ENCODE measurements at places on chromosomes 3 and 15. TPM values are rescaled to one million over a fixed set of nuclear protein-coding genes. Genes with fewer than 3 reads are reported as not detected.
A peak's percentile ranks its signal among the peaks of the same experiment; 100 is the strongest.

The TIMMDC1 gene
- total RNA-seq = 72.6 TPM

The CAMP gene
- total RNA-seq = not detected

The LRRC58 gene
- total RNA-seq = 36.6 TPM

The MRPS11 gene
- total RNA-seq = 42.0 TPM

The VPS39 gene
- total RNA-seq = 172 TPM

The CYP8B1 gene
- not detected for total RNA-seq

DNA sequence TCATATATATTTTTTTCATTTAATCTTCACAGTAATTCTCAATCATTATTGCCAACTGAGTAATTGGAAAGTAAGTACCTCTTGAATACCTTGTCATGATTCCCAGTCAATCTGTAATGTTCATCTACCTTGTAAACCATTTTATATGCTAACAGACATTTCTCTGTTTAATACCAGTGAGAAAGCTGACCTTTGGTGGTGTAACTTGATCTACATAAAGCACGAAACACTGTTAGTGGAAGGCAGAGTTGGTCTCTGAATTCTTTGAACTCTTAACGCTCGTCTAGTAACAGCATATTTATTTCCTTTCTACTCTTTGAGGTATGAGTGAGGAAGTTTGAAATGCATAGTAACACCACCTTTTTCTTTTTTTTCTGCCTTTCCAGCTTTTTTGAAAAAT is 59.5 kb downstream of the SLC25A26 start:
- H3K27me3 ChIP-seq = no peaks in the 10 kb centered on the region
- no peak overlapping the region for H3K4me3 ChIP-seq
- DNase-seq = no peak
- no peaks in the 10 kb centered on the region for H3K4me1 ChIP-seq
- no peaks in the 10 kb centered on the region for H3K36me3 ChIP-seq

DNA sequence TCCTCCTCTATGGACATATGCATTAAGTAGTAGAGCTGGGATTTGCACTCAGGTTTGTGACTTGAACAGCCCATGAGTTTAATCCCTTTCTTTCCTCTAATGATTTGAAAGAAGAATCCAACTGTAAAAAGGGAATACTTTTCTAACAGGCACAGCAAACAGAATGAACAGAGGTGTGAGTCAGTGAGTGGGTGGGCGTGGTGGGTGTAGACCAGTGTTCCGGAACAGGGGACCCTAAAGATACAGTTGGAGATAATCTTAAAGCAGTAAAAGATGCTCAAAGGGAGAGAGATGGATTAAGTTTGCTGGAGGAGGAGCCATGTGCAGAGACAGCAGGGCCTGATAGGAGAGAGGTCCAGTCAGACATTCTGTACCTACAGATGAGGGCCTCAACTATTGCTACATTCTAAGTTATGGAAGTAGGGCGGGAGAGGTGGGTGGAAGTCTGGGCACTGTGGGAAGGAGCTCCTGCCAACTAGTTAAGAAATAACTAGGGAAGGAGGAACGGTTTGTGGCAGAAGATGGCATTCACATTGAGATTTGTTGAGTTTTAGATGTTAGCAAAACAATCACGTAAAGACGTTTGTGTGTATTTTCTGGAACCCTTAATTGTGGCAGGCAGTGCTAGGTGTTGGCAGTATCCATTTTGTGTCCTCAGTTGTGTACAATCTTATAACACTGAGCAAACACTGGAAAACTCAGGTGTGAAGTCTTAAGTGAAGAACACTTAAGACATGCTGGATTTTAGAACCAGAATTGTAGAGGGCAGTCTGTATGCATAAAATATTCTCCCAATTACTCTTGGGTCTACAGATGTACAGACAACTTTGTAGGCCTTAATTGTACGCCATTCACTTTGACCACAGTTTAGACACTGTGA is 511.0 kb downstream of the GRM7 start:
- no peaks in the 10 kb centered on the region for H3K36me3 ChIP-seq
- DNase-seq = no peak
- no peaks in the 10 kb centered on the region for H3K4me1 ChIP-seq
- H3K4me3 ChIP-seq = no peak overlapping the region
- H3K27me3 ChIP-seq = no peaks in the 10 kb centered on the region
- H3K27ac ChIP-seq = no peak overlapping the region

DNA sequence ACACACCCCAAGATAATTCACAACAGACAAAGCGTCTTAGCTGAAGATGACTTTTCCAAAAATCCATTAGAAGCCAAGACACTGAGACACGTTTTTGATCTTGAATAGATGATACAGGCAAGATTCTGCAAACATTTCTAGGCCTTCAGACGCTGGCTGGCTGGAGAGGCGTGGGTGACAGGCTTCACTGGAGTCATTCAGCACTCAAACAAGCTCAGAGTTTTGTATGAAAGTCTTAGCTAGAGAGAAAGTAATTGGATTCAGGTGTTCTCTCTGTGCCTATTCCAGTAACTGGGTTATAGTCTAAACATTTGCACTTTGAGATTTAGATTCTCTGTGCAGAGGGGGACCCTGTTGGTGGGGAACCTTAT is 147.7 kb upstream of the BHLHE40 start:
- DNase-seq = no peak
- H3K36me3 ChIP-seq = peaks cover 13% of the 10 kb centered on the region
- H3K4me1 ChIP-seq = peaks cover 71% of the 10 kb centered on the region
- H3K4me3 ChIP-seq = no peak overlapping the region

GRCh38 chr3:16370872-16371740 is 106.1 kb downstream of the OXNAD1 start:
- peaks cover 3% of the 10 kb centered on the region for H3K36me3 ChIP-seq
- DNase-seq = no peak
- H3K4me1 ChIP-seq = peaks cover 32% of the 10 kb centered on the region
- H3K4me3 ChIP-seq = no peak overlapping the region
- peak overlapping the region; percentile 80 for H3K27ac ChIP-seq
- no peaks in the 10 kb centered on the region for H3K27me3 ChIP-seq

DNA sequence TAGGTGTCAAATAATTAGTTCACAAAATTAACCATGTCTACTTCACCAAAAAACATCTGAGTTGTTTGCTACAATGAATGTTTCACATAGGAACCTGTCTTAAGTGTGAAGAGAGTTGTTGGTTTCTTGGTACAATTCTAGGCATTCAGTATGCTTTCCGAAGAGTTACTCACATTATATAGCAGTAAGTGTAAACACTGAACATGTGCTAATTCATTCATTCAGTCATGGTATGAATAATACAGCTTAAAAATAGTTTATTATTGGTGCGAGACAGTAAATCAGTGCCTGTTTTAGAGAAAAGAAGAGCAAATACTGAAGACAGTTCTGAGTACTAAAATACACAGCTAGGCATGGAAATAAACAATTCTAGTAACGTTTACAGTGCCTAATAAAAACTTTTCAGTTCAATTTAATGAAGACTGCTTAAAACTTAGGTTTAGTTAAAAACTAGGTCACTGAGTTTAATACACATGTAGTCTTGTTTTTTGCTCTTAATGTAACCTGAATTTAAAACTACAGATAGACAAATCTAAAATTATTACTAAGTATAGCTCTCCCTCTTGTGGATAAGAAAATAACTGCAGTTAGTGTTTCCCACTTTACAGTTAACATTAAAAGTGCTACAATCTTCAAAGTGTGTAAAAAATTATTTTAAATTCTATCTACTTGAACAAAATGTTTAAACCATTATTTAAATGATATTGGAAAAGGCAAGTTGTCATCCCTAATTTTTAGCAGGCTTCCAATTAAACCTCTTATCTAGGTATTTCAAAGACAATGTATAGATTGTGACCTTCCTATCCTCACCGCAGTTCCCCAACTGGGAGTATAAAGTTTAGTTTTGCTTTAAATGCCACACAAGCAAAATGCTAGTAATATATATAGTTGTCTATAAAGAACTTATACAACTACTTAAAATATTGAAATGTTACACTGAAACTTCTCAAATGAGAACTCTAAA is 20.1 kb upstream of the ZCWPW2 start:
- no peaks in the 10 kb centered on the region for H3K27me3 ChIP-seq
- H3K4me1 ChIP-seq = no peaks in the 10 kb centered on the region

DNA sequence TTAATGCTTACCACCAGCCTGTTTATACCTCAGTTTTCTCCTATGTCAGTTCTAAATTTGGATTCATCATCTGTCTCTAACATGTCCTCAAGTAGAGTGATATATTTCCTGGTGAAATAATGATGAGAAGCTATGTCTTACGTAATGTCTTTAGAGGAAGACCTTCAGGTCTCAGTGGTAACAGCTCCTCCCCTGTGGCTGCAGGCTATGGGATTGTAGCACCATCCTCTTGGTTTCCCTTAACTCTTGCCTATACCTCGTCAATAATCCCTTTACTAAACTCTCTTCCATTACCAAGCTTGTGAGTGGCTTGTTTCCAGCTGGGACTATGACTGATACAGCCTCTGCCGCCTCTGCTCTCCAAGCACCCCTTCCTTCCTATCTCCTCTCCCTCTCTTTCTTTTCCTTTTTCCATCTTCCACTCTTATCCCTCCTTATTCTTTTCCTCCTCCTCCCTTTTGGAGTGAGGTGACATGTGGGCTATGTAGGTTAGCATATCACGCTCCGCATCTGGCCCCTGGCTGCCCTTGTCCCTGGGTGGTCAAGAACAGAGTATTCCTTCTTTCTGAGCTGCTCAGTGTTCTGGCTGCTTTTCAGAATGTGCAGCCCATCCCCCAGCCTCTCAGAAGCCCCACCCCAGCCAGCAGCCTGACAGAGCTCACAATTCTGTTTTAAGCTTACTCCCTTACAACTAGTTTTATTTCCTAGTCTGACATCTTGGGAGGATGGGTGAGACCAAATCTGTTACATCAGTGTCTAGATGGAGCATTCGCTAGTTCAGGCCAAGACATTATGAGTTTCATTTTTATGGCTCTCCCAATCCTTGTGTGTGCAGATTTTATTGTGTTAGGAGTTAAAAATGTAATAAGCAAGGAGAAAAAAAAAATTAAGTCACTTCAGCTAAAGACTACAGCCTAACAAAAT is 75.0 kb upstream of the RNU6-1 start:
- no peak overlapping the region for H3K4me3 ChIP-seq
- no peaks in the 10 kb centered on the region for H3K27me3 ChIP-seq

DNA sequence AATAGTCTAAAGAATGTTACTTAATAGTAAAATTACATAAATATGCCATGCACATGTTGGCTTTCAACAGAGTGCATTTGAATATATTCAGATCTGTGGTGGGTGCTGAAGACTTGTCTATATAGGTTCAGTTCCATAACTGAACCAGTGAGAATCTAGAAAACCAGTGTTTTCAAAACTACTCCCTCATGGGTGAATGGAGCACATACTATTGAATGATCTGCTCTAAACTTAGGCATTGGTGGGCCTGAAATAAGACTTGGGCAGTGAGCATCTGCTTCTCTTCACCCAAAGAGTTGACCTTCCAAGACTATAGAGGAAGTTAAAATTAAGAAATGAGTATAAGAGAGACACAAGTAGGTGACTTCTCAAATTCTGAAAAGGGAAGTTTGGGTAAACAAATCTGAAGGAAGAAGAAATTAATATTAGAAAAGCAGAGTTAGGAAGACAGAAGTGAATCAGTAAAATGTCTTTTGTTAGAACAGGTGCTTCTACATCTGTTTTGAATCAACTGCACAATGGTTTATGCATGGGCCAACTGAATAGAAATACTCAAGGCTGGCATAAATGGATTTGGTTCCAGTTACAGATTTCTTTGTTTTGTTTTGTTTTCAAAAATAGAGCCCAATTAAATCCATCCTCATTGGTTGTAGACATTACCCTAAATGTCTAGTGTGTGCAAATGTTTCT is 19.3 kb downstream of the ALCAM start:
- H3K4me1 ChIP-seq = no peaks in the 10 kb centered on the region
- DNase-seq = no peak

GRCh38 chr15:53746101-53746500 is 13.4 kb downstream of the WDR72 start:
- no peaks in the 10 kb centered on the region for H3K27me3 ChIP-seq
- H3K4me3 ChIP-seq = no peak overlapping the region
- no peak for DNase-seq
- no peak overlapping the region for H3K27ac ChIP-seq
- no peaks in the 10 kb centered on the region for H3K36me3 ChIP-seq

DNA sequence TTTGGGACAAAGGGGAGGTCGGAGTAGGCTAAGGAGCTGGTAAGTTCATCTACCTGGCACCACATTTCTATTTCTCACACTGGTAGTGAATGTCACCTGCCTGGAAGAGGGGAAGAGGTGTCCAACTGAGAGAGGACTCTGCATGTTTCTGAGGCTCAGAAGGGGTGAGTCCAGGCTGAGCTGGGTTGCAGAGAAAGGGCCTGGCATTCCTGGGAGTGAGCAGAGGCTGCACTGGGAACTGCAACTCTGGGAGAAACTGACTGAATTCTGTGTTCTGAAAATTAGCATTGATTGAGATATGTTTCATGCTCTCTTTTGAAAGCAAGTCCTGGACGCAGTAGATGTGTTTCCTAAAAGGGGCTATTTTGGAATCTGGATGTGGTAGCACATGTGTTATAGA is 32.3 kb upstream of the ARNT2 start:
- H3K36me3 ChIP-seq = no peaks in the 10 kb centered on the region
- H3K27ac ChIP-seq = no peak overlapping the region
- DNase-seq = no peak
- no peaks in the 10 kb centered on the region for H3K4me1 ChIP-seq
- no peak overlapping the region for H3K4me3 ChIP-seq

- H3K4me3 ChIP-seq = no peak overlapping the region
- no peak for DNase-seq
- H3K27me3 ChIP-seq = no peaks in the 10 kb centered on the region
- H3K36me3 ChIP-seq = no peaks in the 10 kb centered on the region
- H3K27ac ChIP-seq = no peak overlapping the region
- H3K4me1 ChIP-seq = no peaks in the 10 kb centered on the region
Observed at GRCh38 chr15:39908186-39908585, 11.9 kb downstream of the GPR176 start.

DNA sequence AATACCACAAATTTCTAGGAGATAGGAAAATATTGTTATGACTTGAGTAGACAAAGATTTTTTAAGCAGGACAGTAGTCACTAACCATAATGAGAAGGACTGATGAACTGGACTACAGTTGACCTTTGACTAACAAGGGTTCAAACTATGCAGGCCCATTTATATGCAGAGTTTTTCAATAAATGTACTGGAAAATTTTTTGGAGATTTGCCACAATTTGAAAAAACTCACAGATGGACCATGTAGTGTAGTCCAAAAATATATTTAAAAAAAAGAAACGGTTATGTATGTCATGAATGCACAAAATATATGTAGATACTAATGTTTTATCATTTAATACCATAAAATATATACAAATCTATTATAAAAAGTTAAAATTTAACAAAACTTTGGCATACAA is 151.8 kb downstream of the LRRN1 start:
- H3K27ac ChIP-seq = no peak overlapping the region
- no peaks in the 10 kb centered on the region for H3K27me3 ChIP-seq
- no peaks in the 10 kb centered on the region for H3K4me1 ChIP-seq
- DNase-seq = no peak
